Activated CD4-positive, alpha-beta T cell treated with anti-CD3 and anti-CD28 coated beads, Interleukin-10, Interleukin-2, amounts not matched to agents 100 ng/mL and 50 ng/mL, durations not matched to agents 16 hours and 8 hours (primary cell): ENCODE measurements at places on chromosomes 6 and 20.

DNA sequence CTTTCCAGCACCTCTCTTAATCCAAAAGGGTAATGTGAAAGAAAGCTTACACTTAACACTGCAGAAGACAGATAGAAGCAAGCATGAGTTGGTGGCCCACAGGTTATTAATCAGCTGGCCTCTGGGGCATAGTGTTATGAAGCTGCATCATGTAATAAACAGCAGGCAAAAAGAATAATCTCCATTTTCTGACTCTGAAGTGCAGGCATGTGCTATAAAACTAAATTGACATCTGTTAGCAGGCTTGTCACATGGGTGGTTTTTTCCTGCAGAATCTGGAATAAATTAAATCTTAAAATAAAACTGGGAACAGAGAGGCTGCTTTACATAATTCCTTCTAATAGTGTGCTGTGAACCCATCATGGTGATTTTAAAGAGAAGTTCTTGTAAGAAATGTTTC lies 73.3 kb downstream of the METTL24 start:
- no peak for DNase-seq

GRCh38 chr6:5143634-5144311 lies 58.6 kb downstream of the PPP1R3G start:
- DNase-seq = peak; percentile 81

- no peak for DNase-seq
Observed at GRCh38 chr6:88365230-88365629, 199.1 kb upstream of the CNR1 start.

DNA sequence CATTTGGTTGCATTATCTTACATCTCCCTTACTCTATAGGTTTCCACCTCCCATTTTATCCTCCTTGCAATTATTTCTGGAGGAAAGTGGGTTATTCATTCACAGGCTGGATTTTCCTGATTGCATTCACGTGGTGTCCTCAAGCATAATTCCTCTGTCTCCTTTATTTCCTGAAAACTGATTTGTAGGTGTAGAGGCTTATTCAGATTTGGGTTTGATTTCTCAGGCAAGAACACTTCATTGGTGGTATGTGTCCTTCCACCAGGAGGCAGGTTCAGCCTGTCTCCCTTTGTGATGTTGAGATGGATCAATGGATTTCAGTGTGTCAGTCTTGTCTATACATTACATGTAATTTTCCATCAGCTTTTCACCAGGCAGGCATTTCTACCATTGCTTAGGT lies 17.3 kb downstream of the DNPH1 start:
- no peak for DNase-seq

DNA sequence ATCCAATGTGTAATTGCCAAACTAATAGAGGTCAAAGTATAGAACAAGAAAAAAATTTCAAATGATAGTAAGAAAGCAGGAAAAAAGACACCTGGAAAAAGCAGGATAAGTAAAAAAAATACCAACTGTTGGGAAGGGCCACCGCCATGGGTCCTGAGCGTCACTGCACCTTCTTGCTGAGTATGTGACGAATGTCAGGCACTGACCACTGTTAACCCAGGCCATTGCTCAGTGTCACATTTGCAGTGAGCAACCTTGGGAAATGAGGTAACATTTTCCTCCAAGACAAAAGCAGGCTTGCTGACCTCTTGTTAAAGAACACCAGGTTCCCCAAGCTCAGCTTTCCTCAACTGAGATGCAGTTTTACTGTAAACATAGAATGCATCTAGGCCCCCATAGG lies 15.6 kb upstream of the RPS6KA2 start:
- DNase-seq = no peak

DNA sequence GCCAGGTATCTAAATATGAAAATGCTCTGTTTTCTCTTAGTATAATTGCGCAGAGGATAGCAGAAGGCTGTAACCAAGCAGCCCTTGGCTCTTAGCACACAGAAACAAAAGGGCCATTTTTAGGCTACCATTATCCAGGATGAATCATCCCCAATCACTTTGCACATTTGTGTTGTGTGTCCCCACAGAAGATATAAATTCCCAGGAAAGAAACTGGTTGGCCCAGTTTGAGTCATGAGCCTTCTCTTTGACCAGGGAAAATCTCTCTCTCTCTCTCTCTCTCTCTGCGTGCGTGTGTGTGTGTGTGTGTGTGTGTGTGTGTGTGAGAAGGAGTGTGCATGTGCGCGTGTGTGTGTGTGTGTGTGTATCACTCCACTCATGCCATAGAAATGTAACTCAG lies 178.5 kb downstream of the FRK start:
- no peak for DNase-seq

DNA sequence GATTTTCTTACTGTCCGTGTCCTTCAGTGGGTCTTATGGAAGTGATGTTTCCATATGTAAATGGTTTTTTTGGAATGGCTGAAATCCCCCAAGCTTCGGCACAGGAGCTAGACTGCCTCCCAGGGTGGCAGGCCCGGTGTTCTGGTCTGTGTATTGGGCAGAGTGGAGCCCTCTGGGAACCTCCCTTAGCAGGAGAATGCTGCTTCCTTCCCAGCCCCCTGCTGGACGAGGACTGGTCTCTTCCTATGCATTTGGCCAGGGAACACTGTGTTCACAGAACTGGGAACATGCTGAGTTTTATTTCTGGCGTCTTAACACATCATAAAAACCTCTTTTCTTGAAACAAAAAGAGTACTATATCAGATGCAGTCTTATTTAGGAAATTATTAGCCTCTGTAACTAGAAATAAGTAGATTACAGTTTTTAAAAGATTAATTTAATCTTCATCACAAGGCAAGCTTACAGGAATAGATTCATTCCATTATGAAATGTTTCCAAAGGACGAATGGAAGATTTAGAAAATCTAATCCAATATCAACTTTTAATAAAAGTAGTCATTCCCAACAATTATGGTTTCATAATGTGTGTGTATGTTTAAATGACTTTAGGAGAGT lies 56.6 kb downstream of the SYTL3 start:
- DNase-seq = no peak

DNA sequence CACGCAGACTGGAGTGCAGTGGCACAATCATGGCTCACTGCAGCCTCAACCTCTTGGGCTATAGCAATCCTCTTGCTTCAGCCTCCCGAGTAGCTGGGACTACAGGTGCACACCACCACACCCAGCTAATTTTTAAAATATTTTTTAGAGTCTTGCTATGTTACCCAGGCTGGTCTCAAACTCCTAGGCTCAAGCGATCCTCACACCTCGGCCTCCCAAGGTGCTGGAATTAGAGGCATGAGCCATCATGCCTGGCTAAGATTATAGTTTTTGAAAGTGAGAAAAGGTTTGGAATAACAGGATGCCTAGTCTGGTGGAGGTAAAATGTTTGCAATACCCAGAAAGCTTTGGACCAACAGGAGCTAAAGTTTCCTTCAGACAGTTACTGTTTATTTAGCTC lies 23.4 kb downstream of the GCM1 start:
- DNase-seq = no peak

- DNase-seq = no peak
Observed at GRCh38 chr20:61659246-61659993, 406.3 kb downstream of the TAF4 start.
